ENCODE measurements at places on chromosomes 6 and 20.
A peak's percentile ranks its signal among the peaks of the same experiment; 100 is the strongest.

DNA sequence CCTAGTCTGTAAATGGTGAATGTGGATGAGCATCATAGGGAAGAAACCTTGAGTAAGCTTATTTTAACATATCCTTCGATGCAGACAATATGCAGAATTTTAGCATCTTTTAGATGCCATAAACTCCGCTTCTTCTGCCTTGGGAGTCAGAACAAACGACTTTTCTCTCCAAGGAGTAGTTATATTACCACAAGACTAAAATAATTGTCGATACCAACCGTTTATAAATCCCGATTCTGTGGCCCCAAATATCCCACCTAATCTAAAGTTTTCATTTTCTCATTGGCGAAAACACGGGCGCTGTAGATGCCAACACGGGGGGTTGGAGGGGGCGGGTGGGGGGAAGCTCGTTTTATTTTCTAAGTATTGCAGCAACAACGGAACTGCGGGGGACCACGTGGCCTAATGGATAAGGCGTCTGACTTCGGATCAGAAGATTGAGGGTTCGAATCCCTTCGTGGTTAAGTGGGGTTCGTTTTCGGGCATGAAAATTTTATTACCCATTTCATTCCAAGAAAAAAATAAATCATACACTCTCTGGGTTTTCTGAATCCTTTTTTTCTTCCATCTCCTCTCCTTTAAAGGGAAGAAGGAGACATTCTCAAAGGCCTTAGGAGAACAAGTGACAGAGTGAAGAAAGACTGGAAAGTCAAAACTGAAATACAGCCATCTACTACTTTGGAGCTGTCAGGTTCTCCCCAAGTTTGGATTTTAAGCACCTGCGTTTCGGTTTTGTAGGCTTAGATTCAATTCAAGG, 65.5 kb upstream of the BTN3A2 start:
- DNase-seq, result no peak

DNA sequence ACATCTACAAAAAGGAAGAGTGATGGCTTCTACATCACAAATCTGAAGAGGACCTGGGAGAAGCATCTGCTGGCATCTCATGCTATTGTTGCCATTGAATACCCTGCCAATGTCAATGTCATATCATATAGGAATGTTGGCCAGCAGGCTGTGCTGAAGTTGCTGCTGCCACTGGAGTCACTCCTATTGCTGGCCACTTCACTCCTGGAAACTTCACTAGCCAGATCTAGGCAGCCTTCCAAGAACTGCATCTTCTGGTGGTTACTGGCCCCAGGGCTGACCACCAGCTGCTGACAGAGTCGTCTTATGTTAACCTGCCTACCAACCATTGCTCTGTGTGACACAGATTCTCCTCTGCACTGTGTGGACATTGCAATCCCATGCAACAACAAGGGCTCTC, 111.8 kb downstream of the PERP start:
- DNase-seq, result no peak

DNA sequence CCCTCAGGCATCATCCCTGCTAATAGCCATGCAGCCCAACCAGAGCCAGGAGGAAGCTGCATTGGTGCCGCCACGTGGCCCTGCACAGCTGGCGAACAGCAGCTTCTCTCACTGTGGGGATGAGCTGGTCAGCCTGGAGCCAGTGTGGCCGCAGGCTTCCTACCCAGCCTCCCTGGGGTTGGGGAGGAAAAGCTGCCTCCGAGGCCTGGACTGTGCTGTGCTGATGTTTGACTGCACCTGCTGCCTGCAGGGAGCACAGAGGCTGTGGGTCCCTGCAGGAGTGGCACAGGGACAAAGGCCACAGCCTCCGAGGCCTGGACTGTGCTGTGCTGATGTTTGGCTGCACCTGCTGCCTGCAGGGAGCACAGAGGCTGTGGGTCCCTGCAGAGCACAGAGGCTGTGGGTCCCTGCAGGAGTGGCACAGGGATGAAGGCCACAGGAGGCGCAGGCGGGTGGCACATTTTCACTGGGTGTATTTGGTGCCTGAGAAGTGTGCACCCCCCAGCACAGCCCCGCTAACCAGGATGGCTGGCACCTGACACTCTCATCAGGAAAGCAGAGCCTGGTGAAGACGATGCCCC, 83.9 kb downstream of the DLL1 start:
- no peak for DNase-seq

GRCh38 chr20:2114990-2115681, 13.5 kb downstream of the STK35 start:
- no peak for DNase-seq

- DNase-seq, result no peak
Observed at GRCh38 chr6:143055213-143055612, 5.5 kb upstream of the AIG1 start.

DNA sequence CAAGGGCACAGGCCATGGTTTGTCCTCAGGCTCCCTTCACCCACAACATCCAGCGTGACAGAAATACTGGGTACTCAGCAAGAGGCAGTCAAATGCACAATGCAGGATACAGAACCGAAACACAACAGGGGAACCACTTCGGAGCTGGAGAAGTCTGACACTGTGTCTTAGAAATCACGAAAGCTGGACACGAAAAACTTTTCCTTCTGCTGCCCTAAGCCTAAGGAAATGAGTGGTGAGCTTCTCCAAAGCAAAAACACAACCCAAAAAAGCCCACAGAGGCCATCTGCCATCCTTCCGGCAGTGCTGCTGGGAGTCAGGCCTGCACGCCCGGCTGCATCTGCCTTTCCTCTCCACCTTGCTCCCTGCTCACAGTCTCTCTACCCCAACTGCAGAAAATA, 106.3 kb downstream of the SLC23A2 start:
- DNase-seq, result no peak

GRCh38 chr20:14005996-14006395, 10.7 kb downstream of the MACROD2 start:
- no peak for DNase-seq

DNA sequence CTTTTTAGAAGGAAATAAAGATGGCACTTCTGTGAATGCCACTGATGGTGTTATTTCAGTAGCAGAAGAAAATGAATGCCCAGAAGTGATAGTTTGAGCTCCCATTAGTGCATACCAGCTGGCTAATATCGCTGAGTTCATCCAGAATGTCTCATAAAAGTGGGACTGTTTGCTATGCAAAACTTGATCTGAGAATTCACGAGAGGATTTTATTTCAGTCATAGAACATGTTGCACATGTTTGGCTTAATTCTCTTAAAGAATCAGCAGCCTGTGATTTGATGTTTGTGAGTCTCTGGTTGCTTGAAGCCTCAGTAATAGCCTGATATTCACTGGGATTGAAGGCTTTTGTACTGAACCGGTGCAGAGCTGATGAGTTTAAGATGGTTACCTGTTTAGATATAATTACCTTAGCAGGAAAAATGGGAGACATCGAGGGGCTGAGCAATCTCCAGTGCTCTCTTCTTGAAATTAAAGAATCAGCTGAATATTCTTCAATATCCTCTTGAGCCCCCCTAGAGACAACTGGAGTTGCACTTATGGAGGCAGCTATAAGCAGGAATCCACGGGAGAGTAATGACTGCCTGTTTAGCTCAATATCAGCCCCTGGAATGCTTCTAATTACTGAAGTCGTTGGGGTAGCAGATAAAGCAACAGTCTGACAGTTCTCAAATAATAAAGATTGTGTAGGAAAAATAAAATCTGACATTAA, 955.5 kb downstream of the PHF3 start:
- DNase-seq, result no peak

GRCh38 chr6:47260021-47260420, 49.7 kb downstream of the TNFRSF21 start:
- DNase-seq, result no peak

GRCh38 chr6:68760941-68761676, 126.0 kb downstream of the ADGRB3 start:
- DNase-seq, result no peak

DNA sequence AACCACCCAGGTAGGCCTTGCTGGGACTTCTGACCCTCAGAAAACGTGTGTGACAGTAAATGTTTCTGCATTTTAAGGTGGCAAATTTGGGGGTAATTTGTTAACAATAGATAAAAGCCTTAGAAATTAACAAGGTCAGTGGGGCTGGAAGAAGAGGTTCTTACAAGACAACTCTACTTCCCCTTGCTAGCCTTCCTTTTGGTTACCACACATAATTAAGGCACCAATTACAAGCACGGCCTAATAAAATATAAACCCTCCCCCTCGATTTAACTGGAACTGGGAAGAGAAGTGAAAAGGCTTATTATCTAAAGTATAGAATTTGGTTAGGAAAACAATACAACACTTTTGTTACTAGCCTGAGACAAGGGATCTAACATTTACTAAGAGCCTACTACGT, 38.8 kb downstream of the ELOVL5 start:
- no peak for DNase-seq

DNA sequence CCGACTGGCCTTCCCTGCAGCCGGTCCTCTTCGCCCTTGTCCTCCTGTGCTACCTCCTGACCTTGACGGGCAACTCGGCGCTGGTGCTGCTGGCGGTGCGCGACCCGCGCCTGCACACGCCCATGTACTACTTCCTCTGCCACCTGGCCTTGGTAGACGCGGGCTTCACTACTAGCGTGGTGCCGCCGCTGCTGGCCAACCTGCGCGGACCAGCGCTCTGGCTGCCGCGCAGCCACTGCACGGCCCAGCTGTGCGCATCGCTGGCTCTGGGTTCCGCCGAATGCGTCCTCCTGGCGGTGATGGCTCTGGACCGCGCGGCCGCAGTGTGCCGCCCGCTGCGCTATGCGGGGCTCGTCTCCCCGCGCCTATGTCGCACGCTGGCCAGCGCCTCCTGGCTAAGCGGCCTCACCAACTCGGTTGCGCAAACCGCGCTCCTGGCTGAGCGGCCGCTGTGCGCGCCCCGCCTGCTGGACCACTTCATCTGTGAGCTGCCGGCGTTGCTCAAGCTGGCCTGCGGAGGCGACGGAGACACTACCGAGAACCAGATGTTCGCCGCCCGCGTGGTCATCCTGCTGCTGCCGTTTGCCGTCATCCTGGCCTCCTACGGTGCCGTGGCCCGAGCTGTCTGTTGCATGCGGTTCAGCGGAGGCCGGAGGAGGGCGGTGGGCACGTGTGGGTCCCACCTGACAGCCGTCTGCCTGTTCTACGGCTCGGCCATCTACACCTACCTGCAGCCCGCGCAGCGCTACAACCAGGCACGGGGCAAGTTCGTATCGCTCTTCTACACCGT, 6.1 kb downstream of the UBD start:
- peak; percentile 52 for DNase-seq

- DNase-seq, result peak; percentile 42
Observed at GRCh38 chr6:137497721-137498463, 3.7 kb upstream of the OLIG3 start.

- no peak for DNase-seq
Observed at GRCh38 chr6:10587656-10588406, 66.7 kb downstream of the GCNT2 start.

GRCh38 chr6:8181951-8182845, 79.8 kb upstream of the EEF1E1 start:
- DNase-seq, result no peak

- no peak for DNase-seq
Observed at GRCh38 chr6:12974551-12974950, 258.0 kb downstream of the PHACTR1 start.

DNA sequence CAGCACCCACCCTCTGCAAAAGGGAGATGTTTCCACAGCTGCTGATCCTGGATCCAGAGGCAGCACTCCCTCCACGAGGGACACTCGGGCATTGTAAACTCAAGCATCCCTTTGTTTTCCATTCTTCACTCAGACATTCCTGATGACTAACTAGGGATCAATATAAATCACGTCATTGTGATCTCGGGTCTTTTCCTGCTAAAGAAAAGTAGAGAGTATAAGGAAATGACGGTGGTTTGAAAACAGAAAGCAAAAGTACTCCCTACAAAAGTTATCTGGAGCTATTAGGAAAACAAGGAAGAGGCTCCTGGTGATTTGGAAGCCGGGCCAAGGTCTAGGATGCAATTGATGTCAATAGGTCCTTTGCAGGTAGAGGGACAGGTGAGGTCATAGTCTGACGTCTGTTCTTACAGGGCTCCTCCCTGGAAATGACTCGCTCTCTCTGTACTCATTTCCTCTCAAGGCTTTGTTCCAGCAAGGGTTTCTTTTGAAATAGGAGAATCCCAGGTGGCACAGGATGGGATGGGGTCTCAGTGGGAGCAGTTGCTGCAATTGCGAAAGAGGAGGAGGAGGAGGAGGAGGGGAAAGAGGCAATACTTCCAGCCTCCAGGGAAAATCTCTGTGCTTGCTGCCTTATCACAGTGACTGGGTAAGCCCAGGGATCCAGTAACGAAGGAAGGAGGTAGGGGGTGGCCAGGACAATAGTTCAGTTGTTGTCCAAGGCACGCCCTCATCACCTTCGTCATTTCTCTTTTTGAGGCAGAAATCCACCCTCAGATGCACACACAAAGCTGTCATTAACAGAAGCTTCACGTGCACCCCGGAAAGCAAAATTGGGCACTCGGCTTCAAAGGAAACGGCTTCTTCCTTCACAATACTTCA, 222.8 kb downstream of the LY86 start:
- no peak for DNase-seq

DNA sequence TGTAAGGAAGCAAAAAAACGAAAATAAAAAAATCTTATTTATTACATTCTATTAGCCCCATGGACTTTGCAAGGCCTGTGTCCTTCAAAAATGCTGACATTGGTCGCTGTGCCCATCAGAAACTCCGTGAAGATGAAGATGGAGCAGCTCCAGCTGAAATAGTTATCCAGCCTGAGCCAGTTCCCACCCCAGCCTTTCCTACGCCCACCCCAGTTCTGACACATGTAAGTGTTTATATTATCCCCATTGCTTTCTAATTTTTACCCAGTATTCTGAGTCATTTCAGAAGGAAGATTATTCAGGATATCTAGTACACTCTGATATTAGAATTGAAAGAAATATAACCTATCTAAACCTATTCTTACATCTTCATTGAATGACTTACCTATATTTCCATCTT, 217.7 kb downstream of the ARHGAP18 start:
- DNase-seq, result no peak

GRCh38 chr6:82893889-82894652, 171.6 kb downstream of the UBE3D start:
- no peak for DNase-seq

DNA sequence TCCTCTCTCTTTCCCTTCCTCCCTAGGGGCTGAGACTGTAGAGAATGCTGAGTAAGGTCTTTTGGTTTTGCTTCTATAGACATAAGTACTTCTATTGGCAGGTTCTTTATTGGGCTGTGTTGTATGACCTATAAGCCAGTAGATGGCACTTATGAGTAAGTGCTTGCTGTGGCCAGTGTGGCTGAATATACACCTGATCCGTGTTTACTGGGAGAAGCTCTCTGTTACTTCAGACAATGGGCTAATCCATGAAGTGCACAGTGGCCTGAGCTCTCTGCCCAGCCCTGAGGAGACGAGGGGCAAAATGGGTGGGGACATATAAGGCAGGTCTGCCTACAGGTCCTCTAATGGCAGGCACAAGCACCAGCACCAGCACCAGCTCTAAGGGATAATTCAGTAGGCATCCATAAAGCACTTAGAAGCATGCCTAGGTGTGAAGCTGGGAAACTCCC, 610.3 kb downstream of the RNF144B start:
- no peak for DNase-seq

- no peak for DNase-seq
Observed at GRCh38 chr6:38436726-38437465, 202.8 kb downstream of the BTBD9 start.

DNA sequence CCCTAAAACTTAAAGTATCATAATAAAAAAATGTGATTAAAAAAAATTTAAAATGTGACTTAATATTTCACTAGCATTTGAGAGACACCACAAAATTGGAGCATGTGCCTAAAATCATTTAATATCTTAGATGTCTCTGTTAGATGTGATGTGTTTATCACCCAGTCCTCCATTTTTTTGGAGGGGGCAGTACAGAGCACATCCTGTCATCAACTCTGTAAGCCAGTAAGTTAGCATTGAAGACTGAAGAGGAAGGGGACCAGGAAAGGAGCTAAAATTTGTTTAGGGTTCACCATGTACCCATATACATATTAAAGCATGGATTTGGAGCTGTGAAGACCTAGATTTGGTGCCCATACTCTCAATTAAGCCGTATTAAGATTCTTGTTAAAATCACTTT, 30.7 kb upstream of the ADIG start:
- no peak for DNase-seq

Data from progenitor cell of endocrine pancreas (in vitro differentiated cells).